ENCODE measurements at places on chromosomes 2 and 18.

DNA sequence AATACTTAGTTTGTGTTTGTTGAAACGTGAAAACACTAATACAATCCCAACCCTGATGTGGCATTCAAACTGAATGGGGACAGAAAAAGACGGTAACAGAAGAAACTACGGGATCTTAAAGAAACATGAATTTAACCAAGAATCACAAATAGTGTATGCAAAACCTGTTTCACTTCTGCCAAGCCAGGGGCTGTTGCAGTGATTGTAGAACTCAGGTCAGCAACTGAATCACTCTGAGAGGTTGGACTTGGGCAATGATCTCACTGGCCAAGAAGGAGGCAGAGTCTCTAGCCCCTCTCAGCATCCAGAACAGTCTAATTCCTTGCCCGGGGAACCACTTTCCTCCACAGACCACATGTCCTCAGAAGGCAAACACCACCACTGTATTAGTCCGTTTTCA lies 54.9 kb upstream of the CRIM1 start:
- no peak for DNase-seq

- DNase-seq: no peak
Measured at GRCh38 chr2:197827618-197828017, 23.2 kb downstream of the PLCL1 start.

DNA sequence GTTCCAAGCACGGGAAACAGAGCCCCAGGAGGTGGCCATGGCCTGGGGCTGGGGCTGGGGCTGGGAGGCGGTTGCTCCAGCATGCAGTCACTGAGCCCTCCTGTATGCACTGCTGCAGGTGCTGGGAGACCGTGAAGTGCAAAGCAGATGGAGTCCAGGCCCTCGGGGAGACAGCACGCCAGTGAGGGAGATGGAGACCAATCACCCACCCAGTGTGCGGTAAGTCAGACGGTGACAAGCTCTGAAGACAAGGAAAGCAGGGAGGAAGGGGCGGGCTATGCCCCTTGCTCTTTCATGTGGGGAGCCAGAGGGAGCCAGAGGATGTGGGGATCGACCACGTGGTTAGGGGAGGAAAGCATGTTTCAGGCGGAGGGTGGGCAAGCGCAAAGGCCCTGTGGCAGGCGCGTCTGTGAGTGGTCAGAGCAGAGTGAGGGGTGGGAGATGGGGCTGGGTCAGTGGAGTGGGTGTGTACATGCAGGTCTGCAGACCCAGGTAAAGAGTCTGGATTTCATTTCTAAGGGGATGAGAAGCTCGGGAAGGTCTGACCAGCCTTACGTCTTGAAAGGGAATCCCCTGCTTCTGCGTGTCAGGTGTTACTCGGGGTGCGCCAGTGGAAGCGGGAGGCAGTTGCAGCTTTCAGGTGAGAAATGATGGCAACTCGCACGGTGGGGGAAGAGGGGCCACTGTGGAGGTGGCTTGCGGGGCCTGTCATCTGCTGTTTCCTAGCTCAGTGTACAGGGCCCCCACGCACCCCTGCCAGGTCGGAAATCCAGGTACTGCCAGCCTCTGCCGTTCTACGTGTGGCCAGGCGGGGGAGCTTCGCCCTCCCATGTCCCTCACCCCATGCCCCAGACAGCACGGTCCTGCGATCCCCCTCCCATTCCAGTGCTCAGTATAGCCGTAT lies 19.4 kb downstream of the RRM2 start:
- DNase-seq: peak; percentile 50

- no peak for DNase-seq
Measured at GRCh38 chr2:17849275-17849674, 29.2 kb upstream of the KCNS3 start.

- no peak for DNase-seq
Measured at GRCh38 chr2:119879502-119879901, 119.8 kb downstream of the PTPN4 start.

DNA sequence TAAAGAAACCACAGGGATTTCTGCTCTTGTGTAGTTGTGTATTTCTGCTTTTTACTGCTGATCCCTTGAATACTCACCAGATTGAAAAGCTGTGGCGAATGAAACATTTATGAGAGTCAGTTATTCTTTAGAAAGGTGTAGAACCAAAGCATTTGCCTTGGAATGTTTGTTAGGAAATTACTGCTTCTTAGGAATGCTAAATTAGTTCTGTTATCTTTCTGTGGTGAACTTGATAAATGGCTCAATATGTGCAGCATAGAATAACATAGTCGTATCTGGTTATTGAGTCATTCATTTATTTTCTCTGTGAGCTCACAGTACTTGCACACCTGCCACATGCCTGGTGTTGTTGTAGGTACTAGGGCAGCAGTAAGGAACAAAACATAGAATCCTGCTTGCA lies 57.0 kb upstream of the FAM237A start:
- DNase-seq: no peak
